ENCODE measurements at places on chromosomes 4 and X.

- DNase-seq, result no peak
These were observed 34.3 kb downstream of the IRF2 start for GRCh38 chr4:184439856-184440594.

GRCh38 chr4:116024954-116025708 lies 911.7 kb upstream of the NDST4 start:
- no peak for DNase-seq

DNA sequence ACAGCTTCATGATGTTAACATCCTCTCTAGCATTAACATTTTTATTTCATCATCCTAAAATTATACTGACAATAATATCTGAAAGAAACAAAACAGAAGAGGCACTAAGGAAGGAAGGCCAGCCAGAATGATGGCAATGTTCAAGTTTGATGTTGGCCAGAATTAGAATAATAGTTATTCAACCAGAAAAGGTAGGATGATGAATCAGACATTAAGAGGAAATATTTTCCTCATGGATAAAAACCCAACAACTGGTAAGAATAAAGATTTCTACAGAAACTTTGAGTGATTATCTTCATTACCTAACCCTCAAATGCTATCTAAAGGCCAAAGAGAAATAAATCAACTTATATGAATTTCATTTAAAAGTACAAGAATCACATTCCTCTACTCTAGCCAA lies 105.2 kb downstream of the PDE5A start:
- no peak for DNase-seq

GRCh38 chr4:98544818-98545414 lies 113.5 kb downstream of the TSPAN5 start:
- no peak for DNase-seq

DNA sequence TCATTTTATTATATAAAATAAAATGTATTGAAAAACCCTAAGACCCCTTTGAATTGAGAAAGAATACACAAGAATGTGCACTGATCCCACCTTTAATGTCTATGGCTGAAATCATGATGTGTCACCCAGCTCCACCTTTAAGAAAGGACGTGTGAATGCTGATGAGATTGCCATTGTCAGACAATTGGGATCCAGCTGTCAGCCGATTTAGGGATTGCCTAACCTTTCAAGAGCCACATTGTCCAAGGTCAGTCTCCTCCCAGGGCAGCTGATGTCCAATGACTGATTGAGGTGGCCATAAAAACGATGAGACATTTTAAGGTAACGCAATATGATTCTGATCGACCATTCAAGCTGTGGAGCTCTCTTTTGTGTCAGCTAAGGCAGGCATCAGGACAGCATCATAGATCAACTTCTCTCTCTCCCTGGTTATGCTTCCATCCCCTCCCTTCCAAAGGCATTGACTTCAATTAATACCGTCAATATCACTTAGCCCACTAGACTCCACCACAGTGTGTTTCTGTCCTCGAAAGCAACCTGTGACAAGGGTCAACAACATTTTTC lies 1676.4 kb downstream of the PCDH7 start:
- no peak for DNase-seq

- DNase-seq, result no peak
These were observed 292.0 kb downstream of the CCSER1 start for GRCh38 chr4:90419124-90419711.

DNA sequence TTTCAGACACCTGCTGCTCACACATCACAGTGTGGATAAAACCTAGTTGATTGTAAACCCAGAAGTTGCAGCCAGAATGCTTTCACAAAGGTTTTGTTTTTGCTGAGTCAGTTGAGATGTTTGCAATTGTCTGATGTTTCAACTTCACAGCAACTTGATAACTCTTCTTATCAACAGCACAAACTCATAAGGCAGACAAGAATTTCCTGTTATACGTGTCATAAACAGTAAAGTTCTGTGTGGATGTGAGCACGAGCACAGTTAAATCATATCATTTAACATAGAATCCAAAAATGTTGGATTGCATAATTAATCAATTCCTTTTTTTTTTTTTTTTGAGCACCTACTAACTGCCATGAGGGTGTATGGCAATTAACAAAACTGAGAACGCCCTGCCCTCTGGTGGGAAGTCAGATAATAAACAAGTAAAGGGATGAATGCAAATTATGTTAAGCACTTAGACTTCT lies 512.2 kb downstream of the PDHA2 start:
- DNase-seq, result no peak

- no peak for DNase-seq
These were observed 100.2 kb upstream of the PGRMC2 start for GRCh38 chr4:128387600-128388351.

GRCh38 chr4:6935965-6936364 lies 26.3 kb downstream of the TBC1D14 start:
- DNase-seq, result no peak

GRCh38 chr4:83112231-83112630 lies 2.3 kb downstream of the PLAC8 start:
- peak; percentile 66 for DNase-seq

GRCh38 chr4:125268068-125268755 lies 46.5 kb upstream of the FAT4 start:
- DNase-seq, result no peak

GRCh38 chr4:92232566-92232965 lies 71.2 kb upstream of the GRID2 start:
- no peak for DNase-seq

DNA sequence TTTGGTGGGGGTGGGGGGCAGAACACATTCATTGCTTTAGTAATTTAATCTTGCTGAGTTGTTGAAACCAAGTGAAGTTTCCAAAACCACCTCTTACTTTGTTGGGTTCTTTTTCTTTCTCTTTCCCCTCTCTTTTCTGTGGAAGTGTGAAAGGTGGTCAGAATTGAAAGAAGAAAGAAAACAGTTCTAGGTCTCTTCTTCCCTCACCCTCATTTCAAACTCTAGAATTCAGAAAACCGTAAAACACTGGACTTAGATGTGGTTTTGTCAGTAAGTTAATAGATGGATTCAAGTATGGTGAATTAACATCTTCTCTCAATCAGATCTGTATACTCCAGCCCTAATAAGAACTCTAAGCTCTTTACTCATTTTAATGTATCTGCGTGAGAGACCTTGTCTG lies 23.7 kb downstream of the PLP1 start:
- DNase-seq, result no peak

DNA sequence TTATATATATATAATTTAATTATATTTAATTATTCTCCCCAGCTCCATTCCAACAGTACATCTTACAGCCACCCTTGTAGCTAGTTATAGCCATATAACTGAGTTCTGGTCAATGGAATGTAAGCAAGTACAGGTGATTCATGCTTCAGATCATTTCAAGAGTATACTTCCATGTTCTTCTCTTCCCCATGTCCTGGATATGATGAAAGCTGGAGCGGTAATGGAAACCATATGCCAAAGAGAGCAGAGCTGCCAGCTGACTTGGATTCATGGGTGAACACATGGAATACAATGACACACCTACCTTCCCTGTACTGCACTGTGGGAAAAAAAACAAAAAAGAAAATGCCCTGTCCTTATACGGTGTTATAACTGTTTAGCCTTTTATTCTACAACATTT lies 17.5 kb upstream of the CORIN start:
- DNase-seq, result no peak
